NCI-H2029 treated with DMSO at 0.1 percent for 48 hours (cell line): ENCODE measurements at places on chromosomes 7 and 10.

DNA sequence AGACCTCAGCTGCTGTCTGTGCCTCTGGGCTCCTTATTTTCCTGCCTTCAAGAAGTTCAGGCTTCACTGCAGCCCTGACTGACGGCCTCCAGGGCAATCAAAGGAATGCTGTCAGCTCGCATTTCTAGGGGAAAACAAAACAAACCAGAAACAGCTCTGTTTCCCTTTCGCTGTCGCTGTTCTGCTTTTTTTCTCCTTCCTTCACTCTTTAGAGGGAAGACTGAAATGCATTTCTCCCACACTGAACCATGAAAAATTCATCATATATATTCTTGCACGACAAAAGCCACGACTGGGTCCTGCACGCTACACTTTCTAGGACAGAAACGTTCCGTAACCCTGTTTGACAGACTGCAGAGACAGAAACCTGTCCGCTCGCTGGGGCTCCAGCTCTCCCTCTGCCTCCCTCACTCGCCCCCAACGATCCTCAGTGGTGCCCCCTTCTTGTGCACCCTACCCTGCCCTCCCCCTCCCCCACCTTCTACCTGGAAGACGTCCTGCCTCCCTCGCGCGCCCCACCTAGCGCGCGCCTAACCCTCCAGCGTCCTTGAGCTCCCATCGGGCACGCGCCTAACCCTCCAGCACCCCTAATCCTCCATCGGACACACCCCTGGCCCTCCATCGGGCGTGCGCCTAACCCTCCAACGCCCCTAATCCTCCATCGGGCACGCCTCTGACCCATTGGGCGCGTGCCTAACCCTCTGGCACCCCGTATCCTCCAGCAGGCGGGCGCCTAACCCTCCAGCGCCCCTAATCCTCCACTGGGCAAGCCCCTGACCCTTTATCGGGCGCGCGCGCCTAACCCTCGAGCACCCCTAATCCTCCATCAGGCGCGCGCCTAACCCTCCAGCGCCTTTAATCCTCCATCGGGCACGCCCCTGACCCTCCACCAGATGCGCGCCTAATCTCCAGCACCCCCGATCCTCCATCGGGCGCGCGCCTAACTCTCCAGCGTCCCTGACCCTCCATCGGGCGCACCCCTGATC lies 37.1 kb downstream of the SVOPL start:
- DNase-seq = no peak

- no peak for DNase-seq
Measured at GRCh38 chr7:47525066-47525623, 56.8 kb downstream of the TNS3 start.

GRCh38 chr10:108515821-108516220 lies 1351.3 kb upstream of the SORCS1 start:
- DNase-seq = no peak

DNA sequence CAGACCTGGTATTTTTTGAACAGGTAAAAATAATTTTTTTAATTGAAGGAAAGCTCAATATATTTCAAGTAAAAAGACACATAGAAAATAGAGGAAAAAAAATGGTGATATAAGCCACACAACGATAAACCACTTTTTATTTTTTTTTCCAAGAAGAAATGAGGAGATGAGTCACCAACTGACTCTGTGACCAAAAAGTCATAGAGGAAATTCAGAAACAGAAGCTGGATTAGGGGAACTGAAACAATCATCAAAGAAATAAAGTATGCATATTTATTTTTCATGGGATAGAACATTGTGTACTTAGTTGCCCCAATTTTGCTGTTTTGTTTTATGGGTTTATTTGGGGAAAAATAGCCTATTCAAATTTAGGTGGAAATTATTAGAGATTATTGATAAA lies 176.8 kb upstream of the AGR3 start:
- no peak for DNase-seq

DNA sequence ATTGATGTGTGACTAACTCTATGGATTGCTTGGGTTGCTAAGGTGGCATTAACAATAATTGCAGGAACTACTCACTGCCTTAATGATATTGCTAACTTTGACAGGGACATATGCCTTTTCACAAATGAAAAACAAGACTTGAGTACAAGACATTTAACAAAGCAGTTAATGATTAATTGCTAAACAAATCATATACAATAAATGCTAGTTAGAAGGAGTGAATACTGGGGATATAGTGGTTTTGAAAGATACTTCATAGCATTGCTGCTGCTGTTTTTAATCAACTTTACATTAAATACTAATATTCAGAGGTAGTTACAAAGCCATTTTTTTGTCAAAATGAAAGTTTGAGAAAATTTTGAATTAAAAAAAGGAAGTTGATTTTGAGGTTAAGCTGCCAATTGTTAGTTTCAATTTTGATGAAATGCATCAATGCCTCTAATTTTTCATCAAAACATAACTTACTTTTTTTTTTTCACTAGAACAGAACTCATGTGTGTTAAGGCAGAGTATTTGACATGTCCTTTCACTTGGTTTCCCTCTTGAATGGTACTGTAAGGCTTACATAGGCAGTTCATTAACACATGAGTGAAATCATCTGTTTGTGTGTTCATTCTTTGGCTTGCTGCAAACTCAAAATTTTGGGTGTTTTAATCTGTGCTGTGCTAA lies 106.2 kb upstream of the SEMA3D start:
- DNase-seq = no peak

DNA sequence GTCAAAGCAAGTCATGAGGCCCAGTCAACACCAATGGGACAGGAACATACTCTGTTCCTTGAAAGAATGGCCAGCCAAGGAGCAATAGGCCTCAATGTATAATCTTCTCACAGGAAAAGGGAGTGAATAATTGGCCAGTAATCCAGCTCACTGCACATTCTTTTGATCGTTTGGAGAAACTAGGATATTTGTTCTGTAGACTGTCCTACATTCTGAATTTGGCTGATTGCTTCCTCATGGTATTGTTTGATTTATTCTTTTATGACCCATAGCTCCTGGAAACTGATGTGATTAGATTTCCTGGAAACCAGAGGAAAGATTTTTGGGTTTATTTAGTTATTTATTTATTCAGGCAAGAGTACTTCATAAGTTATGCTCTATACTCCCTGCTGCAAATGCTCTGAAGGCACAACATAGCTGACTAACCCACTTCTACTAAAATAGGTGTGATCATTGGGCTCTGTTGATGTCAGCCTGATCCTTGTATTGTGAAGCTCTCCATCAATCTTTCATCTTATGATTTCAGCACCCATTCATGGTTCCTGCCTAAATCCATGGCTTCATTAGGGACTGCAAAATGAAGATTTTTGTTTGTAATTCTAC lies 745.2 kb downstream of the SUGCT start:
- no peak for DNase-seq

GRCh38 chr7:156466272-156466671 lies 174.3 kb upstream of the RNF32 start:
- no peak for DNase-seq
